ENCODE measurements at places on chromosomes 6 and 20. TPM values are rescaled to one million over a fixed set of nuclear protein-coding genes. Genes with fewer than 3 reads are reported as not detected.
A peak's percentile ranks its signal among the peaks of the same experiment; 100 is the strongest.

GRCh38 chr6:154408891-154409500 is 52.4 kb upstream of the IPCEF1 start:
- H3K4me3 ChIP-seq: no peak overlapping the region
- H3K36me3 ChIP-seq: no peaks in the 10 kb centered on the region
- peak overlapping the region; percentile 85 for H3K27ac ChIP-seq
- no peak for DNase-seq
- no peaks in the 10 kb centered on the region for H3K27me3 ChIP-seq

GRCh38 chr20:20038586-20038985 is 13.7 kb downstream of the CRNKL1 start:
- DNase-seq: no peak
- H3K27ac ChIP-seq: peak overlapping the region; percentile 18
- H3K4me3 ChIP-seq: no peak overlapping the region
- H3K4me1 ChIP-seq: no peaks in the 10 kb centered on the region
- no peaks in the 10 kb centered on the region for H3K27me3 ChIP-seq

- no peak overlapping the region for H3K4me3 ChIP-seq
- no peaks in the 10 kb centered on the region for H3K27me3 ChIP-seq
- H3K36me3 ChIP-seq: no peaks in the 10 kb centered on the region
- no peak for DNase-seq
- H3K4me1 ChIP-seq: no peaks in the 10 kb centered on the region
Observed at GRCh38 chr6:35161776-35162607, 20.9 kb upstream of the TCP11 start.

KIFC1 gene
- 20.0 TPM for total RNA-seq

- H3K36me3 ChIP-seq: no peaks in the 10 kb centered on the region
- H3K4me3 ChIP-seq: no peak overlapping the region
- H3K27ac ChIP-seq: peak overlapping the region; percentile 81
- no peak for DNase-seq
Observed at GRCh38 chr20:21183722-21184121, 57.8 kb downstream of the KIZ start.

TLDC2 gene
- total RNA-seq: not detected

SLC35D3 gene
- not detected for total RNA-seq

GRCh38 chr6:145092554-145092953 is 642.8 kb downstream of the EPM2A start:
- H3K36me3 ChIP-seq: no peaks in the 10 kb centered on the region
- H3K4me3 ChIP-seq: no peak overlapping the region
- no peak for DNase-seq
- H3K27me3 ChIP-seq: no peaks in the 10 kb centered on the region
- no peaks in the 10 kb centered on the region for H3K4me1 ChIP-seq

CDH26 gene
- 0.77 TPM for total RNA-seq
